ENCODE measurements at places on chromosomes 11 and 22.

DNA sequence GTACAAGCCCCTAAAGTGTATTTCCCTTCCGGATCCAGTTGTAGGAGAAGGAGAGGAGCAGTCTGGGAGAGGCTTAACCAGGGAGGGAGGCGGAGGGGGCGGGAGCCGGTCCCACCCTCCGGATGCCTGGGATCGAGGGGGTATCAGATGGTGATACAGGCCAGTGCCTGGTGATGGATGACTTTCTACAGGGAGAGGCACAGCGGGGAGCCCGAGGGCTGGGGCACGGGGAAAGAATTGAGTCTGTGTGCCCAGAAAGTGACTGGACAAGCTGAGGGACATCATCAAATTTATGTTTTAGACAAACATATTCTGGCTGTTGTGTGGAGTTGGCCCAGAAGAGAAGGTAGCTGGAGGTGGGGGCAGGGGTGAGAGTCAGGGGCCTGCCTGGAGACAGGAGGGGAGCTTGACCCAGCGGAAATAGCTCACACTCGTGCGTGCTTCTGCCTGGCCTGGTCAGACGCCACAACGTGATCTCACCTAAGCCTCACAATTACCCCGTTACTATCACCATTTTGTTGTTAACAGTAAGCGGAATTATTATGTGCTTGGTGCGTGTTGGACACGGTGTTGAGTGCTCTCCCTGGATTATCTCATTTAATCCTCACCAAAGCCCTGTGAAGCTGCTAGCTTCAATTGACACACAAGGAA is 42.4 kb downstream of the AMPD3 start:
- peak; percentile 54 for DNase-seq

- no peak for DNase-seq
Measured at GRCh38 chr22:46947516-46948257, 185.2 kb downstream of the TBC1D22A start.

DNA sequence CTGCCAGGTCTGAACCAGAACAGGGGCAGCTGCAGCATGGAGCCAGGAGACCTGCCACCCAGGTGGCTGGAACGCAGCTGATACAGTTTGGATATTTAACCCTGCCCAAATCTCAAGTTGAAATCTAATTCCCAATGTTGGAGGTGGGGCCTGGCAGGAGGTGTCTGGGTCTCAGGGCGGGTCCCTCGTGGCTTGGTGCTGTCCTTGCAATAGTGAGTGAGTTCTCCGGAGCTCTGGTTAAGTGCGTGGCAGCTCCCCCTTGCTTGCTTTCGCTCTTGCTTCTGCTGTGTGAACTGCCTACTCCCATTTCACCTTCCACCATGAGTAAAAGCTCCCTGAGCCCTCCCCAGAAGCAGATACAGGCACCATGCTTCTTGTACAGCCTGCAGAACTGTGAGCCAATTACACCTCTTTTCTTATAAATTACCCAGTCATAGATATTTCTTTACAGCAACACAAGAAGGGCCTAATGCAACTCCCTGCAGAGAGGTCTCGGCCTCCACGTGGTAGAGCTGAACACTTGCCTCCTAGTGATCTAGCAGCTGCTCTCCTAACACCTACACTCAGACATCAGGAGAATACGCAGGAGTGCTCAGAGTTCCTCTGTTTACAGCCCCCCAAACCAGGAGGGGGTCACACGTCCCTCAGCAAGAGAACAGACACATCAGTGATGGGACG is 203.7 kb downstream of the CTTN start:
- DNase-seq, result no peak

GRCh38 chr11:29293825-29294224 is 723.0 kb downstream of the KCNA4 start:
- no peak for DNase-seq

DNA sequence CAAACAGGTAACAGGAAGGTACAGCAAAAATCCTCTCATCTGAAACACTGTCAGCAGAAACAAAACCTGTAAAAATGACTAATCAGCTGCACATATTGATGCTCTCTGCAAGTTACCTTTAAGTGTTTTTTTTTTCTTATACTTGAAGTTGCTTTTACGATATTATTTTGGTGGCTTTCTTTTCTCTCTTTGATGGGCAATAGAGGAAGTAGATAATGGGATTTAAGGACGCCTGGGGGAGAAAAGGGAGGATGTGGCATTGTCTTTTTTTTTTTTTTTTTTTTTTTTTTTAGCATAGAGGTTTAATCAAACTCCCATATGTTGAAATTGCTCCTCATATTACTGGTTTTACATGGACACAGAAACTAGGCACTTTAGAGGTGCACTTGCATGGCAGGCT is 11.4 kb upstream of the ADSL start:
- DNase-seq, result no peak

DNA sequence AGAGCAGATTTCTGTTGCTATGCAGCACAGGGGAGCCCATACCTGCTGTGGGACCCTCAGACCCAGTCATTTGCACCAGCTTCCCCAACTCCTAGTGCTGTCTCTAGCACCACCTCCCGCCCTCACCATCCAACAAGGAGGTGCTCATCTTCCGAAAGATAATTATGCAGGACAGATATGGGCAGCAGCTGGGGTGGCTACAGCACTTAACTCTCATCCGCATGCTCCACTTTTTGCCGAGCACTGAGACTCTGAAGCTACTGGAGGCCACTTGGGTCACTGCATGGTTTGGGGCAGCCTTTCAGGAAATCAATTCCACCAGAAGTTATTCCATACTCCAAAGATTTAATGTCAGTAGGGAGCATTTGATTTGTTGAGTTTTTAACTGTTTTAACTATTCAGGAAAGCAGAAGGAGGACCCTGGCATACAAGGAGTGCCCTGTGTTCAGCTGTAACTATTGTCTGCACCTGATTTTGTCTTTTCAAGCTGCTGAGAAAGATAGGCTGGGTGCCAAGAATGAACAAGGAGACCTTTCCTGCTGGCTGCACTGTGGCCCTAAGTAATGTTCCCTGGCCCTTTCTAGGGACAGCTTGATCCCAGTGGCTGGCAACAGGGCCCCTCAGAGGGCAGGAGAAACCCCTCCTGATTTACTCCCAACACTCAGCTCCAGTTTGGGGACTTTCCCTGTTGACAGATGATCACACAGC is 67.3 kb upstream of the CSNK2A3 start:
- no peak for DNase-seq

- DNase-seq, result peak; percentile 96
Measured at GRCh38 chr22:19122143-19122751, at the start of gene DGCR2. TSS of gene DGCR2 (minus strand) at chr22:19122412. CDS start at chr22:19122206, 206 bp downstream.

DNA sequence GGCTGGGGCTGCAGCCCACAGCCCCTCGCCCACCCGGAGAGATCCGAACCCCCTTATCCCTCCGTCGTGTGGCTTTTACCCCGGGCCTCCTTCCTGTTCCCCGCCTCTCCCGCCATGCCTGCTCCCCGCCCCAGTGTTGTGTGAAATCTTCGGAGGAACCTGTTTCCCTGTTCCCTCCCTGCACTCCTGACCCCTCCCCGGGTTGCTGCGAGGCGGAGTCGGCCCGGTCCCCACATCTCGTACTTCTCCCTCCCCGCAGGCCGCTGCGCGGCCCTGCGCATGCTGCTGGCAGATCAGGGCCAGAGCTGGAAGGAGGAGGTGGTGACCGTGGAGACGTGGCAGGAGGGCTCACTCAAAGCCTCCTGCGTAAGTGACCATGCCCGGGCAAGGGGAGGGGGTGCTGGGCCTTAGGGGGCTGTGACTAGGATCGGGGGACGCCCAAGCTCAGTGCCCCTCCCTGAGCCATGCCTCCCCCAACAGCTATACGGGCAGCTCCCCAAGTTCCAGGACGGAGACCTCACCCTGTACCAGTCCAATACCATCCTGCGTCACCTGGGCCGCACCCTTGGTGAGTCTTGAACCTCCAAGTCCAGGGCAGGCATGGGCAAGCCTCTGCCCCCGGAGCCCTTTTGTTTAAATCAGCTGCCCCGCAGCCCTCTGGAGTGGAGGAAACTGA is 731 bp downstream of the GSTP1 start:
- peak; percentile 86 for DNase-seq

GRCh38 chr11:133133050-133133449 is 399.3 kb downstream of the OPCML start:
- DNase-seq, result no peak

DNA sequence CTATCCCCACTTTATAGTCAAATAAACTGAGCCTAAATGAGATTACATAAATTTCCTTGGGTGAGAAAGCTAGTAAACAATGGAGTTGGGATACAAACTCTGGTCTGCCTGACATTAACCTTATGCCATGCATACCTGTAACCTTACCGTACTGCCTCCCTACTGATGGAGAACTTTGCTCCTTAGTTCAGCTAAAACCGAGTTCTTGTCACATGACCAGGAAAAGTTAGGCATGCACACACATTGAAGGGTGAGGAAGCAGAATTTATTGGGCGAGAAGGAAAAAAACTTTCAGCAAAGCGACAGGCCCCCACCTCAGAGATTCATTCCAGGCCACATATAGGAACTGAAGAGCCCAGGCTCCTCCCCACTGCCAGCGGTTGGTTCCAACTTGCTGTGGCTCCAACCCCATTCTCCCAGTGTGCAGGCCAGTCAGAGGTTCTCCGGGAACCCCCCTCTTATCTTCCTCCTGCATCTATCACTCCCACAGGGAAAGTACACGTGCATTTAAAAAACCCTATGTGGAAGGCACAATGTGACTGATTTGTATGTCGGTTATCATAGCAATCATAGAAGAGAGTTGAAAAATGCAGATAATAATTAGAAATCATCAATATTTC is 3.2 kb upstream of the PIWIL4 start:
- DNase-seq, result no peak

DNA sequence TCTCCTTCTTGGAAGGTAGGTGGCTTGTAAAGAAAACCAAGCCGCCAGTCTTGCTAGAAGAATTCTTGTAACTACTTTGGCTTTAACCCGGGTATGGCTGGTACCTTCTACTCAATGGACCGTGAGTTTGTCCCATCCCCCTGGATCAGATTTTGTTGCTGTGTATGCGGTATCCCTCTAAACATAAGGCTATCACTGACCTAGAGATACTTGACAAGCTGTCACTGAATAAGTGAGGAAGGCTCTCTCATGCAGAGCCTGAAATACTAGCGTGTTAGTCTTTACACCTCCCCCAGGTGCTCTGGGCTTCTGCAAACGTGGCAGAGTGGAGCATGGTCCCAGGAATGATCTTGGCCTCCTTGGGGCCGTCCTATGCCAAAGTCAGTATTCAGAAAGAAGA is 34.5 kb downstream of the GLB1L2 start:
- no peak for DNase-seq

DNA sequence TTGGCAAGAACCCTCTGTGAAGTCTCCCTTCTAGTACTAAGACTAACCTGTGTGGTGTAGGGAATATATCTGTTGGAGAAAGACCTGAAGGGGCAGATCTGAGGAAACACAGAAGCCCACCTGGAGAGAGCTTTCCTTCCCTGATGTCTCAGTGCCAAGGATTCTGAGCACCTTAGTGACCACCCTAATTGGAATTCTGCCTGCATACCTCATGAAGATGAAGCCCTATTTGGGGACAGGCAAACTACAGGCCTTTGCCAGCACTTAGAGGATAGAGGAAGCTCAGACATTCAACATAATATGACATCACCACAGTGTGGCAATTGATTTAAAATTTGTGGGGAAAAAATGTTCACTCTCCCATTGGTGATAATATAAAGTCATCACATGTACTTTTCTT is 766.2 kb upstream of the KIRREL3 start:
- no peak for DNase-seq

DNA sequence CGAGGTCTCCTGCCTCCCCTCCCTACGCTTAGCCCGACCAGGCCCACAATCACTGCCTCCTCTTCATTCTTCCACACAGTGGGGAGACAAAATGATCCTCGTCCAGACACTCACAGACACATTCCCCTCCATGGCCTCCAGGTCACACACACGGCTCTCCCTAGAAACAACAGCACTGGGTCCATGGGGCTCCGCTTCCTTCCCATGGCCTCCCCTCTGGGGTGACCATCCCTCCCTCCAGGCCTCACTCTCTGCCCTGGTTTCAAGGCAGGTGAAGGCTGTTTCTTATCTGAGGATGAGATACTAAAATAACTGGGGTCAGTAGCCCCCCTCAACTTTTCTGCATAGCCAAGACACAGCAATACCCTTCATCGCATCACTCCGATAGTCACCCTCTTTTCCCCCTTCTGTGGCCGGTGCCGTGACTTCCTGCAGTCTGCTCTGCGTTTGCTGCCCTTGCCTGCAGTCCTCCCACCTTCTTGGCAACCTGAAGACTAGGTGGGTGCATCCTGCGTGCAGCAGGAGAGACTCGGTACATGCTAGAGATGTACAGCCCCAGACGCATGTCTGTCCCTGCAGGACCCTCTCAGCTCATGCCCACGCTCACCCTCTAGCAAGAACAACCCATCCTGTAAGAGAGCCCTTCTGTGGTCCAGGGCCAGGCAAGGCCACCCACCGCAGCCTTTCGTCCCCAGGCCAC is 55.8 kb downstream of the CD6 start:
- DNase-seq, result no peak

GRCh38 chr22:49189871-49190270 is 637.8 kb downstream of the BRD1 start:
- no peak for DNase-seq

DNA sequence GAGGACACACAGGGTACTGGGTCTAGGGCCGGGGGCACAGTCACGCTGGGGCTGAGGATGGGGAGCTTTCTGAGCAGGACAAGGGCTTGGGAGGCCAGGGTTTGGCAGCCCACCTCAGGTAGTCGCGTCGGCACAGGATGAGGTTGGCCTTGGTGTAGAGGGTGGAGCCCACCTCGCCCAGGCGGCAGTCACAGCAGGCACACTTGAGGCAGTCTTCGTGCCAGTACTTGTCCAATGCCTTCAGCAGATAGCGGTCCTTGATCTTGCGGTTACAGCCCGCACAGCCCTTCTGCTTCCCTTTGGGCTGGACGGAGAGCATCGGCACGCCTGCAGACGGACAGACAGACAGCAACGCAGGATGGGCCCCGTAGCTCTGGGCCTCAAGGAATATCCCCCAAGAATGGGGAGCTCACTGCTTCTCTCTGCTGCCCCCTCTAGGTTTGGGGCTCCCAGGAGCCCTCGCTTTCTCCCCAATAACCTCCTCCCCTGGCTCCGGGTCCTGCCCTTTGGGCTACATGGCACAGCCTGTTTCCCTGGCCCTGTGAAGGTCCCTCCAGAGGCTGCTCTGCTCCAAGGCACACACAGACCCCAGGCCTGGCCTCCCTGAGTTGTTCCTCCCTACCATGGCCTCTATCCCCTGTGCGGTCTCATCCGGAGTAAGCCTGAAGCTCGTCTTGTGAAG is 33.4 kb downstream of the LMO1 start:
- no peak for DNase-seq

DNA sequence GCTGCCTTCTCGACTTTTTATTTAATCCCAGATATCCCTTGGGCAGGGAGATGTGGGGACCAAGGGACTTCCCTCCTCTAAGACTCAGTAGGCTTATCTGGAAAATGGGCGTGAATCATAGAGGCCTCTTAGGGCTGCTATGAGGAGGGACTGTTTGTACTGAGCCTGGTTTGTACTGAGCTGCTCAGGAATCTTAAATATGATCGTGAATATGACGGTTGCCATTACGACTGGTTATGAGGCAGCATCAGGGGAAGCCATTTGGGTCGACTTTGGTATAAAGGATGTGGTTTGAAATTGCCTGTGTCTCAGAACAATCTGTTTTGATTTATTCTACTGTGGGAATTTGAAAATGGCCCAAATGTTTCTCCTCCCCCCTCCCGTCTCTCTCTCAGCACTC is 20.6 kb downstream of the TSPAN18 start:
- DNase-seq, result no peak
